ENCODE measurements at places on chromosomes 5 and 9.

DNA sequence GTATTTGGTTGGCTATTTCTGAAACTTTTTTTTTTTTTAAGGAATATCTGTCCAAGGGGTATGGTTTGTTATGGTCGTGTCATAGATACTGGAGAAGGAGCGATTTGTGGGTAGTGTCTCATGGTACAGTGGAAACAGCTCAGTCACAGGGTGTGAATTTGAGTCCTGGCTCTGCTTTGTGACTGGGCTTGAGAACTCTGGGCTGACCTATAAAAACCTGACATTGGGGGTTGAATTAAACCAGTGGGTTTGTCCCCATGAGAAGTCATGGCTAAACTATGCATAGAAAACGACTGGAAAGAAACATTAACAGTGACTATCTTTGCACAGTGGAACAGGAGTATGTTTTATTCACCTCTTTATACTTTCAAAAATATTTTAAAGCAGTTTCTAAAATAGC lies 54.7 kb downstream of the MACROH2A1 start:
- DNase-seq: no peak

GRCh38 chr5:111935835-111936234 lies 178.8 kb upstream of the NREP start:
- DNase-seq: no peak

DNA sequence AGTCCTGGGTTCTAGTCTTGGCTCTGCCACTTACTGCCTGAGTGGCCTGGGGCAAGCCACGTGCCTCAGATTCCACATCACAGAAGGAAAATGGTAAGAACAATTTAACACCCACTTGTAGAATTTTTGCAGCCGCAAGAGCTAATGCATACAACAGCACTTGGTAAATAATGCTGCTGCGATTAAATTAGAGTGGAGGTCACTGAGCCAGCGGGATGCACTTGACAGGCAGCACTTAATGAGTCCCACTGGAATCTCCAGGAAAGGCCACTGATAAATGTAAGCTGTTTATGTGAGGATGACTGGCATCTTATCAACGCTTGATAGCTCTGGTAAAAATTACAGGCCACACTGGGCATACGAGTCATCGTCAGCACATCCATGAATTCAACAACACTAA lies 59.4 kb upstream of the UBTD2 start:
- no peak for DNase-seq

GRCh38 chr5:102807878-102808502 lies 52.9 kb downstream of the PAM start:
- no peak for DNase-seq

GRCh38 chr5:87195104-87195591 lies 72.5 kb upstream of the RASA1 start:
- DNase-seq: no peak

DNA sequence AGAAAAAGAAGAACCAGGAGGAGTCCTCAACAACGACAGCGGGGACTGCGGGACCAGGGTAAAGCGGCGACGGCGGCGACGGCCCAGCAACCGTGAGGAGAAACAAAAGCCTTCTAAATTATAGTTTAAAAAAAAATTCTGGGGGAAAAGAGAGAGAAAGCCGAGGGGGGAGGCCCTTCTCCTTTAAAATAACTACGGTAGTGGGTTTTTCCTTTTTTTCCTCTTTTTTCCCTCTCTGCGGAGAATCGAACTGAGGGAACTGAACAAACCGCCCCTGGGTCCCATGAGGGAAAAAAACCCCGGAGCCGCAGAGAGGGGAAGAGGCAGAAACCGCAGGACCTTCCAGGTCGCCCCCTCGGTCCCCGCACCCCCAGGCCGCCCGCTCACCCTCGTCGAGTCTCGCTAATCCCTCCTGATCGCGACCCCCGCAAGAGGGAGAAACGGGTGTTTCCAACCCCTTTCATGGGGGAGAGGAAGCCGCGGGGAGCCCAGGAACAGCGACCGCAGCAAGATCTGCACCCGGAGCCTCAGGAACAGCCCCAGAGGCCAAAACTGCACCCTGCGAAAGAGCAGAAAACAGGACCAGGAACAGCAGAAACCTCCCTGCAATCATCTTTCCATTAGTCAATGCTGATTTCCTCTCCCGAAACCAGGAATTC lies 453 bp downstream of the CPEB4 start:
- no peak for DNase-seq

GRCh38 chr9:81871695-81872094 lies 56.5 kb upstream of the SPATA31D4 start:
- DNase-seq: no peak

GRCh38 chr5:16931334-16932110 lies 4.6 kb downstream of the MYO10 start:
- no peak for DNase-seq

DNA sequence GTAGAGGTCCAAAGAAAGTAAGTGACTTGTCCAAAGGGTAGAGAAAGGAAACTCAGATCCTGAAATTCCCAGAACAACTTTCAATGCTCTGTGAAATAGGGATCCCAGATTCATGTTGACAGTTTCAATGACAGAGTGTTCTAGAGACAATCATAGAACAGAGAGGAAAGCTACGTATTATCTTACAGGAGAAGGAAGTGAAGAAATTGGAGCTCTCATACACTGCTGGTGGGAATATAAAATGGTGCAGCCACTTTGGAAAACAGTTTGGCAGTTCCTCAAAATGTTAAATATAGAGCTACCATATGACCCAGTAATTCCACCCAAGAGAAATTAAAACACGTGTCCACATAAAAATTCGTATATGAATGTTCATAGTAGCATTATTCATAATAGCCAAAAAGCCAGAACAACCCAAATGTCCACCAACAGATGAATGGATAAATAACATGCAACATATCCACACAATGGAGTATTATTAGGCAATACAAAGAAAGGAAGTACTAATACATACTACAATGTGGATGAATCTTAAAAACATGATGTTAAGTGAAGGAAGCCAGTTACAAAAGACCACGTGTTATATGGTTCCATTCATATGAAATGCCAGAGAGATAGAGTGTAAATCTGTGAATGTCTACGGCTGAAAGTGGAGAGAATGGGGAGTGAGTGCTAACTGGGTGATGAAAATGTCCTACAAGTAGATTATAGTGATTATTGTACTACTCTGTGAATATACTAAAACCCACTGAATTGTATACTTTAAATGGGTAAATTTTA lies 197.1 kb downstream of the NTRK2 start:
- DNase-seq: no peak

- DNase-seq: no peak
Measured at GRCh38 chr9:89138463-89139390, 39.9 kb downstream of the SHC3 start.

- no peak for DNase-seq
Measured at GRCh38 chr5:135211791-135212190, 177.8 kb upstream of the PITX1 start.

GRCh38 chr9:110815361-110815760 lies 146.8 kb downstream of the MUSK start:
- DNase-seq: no peak

DNA sequence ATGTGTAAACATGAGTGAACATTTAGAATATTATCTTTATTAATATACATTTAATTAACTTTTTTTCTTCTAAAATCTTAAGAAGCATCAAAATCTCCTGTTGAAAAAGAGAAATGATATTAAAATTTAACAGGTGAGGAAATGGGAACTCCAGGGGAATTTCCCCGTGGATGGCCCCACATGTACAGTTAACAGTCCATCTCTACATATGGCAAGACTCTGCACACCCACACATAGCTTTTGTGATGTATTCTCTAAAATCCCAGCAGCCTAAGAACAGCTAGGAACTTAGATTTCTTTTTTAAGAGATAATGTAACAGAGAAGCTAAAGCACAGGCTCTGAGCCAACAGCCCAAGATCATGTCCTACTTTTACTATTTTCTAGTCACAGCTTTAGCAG lies 556.3 kb upstream of the RGMB start:
- DNase-seq: no peak

- no peak for DNase-seq
Measured at GRCh38 chr5:32598997-32599549, 13.7 kb downstream of the SUB1 start.

- no peak for DNase-seq
Measured at GRCh38 chr5:168552146-168552545, 23.0 kb downstream of the FBLL1 start.

- DNase-seq: no peak
Measured at GRCh38 chr5:5738797-5739489, 316.5 kb downstream of the ICE1 start.

GRCh38 chr5:142939884-142940283 lies 169.7 kb downstream of the ARHGAP26 start:
- DNase-seq: no peak

GRCh38 chr5:97751540-97751939 lies 568.5 kb upstream of the RIOK2 start:
- no peak for DNase-seq

GRCh38 chr5:74903165-74903787 lies 37.1 kb upstream of the FAM169A start:
- DNase-seq: no peak

DNA sequence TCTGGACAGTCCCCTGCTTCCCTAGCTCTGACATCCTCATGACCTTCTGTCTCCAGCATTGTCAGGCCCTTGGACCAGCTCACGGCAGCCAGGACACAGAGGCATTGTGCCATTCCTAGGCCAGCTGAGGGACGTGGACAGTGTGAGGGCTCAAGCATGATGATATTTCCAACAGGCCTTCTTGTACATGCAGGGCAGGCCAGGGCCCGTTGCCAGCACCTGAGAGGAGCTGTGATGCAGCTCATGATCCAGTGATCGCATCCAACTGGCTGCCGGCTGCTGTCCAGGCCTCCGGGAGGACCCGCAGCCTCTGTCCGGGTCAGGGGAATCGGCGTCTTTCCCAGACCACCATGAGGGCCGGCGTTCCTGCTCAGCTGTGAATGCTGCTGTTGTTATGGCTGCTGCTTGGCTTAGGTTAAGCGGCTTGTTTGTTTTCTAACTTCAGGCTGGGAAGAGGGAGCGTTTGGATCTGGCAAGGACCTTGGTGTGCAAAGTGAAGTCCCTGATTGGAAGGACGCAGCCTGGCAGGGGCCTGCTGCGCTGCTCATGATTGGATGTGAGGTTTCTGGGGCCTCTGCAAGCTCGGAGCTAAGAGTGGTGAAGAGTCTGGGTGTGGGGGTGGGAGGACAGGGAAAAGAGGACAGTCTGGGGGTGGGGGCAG lies 53.8 kb downstream of the PDZD2 start:
- DNase-seq: no peak

GRCh38 chr9:3848445-3849114 lies 322.8 kb upstream of the RFX3 start:
- no peak for DNase-seq

DNA sequence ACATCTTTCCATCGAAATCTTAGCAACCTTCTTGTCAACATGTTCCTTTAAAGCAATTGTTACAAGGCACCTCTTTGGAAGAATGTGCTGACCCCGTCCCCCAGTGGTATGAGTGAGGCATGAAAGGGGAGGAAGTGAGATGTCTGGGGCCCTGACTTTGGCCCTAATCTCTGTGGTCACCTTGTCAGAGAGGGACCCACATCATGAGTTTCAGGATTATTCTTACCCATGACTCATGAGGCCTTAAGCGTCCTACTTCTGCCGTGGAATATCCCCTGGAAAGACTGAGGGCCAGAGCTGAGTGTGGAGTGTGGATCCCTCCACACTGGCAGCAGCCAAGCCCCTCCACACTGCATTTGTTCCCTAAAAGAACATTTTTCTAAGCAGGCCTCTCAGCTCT lies 81.2 kb downstream of the FSTL4 start:
- no peak for DNase-seq

DNA sequence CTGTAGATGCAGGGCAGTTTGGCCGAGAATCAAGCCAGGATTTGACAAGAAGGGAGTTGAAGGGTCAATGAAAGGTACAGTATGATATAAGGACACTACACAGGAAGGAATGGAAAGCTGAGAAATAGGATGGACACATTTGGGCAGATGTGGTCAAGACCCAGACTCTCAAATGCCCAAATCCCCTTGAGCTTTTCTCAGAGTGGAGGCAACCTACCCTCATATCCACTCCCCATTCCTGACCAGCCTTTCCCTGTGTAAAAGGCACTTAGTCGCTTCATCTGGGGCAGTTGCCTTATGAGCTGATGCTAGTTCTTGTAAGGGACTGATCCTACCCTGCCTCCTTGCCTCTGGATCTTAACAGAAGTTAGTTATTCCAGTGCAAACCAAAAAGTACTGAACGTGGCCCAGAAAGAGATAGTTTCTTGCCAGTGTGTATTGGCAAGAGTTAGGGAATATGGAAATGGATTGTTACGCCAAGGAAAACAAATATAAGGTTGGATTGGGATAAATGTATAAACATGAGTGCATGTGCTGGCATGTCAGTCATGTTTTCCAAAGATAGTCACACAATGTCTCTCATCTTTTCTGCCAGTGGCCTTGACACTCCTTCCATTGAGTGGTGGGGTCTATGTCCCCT lies 4.1 kb upstream of the MCCC2 start:
- DNase-seq: no peak

DNA sequence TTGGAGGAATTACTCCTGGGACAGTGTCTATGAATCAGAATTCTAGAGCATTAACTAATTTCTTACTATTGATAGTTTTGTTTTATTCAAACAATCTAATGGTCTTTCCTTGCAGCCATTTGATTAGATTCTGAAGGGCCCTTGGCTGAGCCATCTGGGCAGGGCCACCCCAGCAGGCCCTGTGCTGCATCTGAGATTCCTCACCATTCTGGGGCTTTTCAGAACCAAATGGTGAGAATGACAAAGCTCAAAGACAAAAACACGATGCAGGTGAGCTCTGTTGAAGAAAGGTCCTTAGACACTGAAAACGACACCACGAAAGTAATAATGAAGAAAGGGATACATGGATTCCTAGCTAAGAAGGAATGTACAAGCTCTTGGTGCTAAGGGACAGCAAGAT lies 321.0 kb upstream of the IRX4 start:
- DNase-seq: no peak

DNA sequence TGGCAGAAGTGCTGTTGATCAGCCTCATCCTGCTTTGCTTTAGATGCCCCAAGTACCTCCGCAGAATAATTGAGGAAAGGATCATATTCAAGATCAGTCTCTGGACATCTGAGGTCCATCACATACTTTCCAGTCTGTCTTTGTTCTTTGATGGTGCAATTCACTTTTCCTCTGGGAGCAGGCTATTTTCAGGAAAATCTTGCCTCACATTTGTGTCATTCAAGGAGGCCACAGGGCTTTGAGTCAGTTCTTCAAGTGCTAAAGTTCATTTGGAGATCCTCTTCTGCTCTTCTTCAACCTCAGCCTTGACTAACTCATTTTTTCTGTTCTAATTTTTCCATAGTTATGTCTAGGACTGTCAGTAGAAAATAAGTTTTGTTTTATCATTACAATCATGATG lies 18.6 kb downstream of the EQTN start:
- no peak for DNase-seq

- no peak for DNase-seq
Measured at GRCh38 chr9:108258640-108259039, 597.1 kb downstream of the ACTL7B start.

DNA sequence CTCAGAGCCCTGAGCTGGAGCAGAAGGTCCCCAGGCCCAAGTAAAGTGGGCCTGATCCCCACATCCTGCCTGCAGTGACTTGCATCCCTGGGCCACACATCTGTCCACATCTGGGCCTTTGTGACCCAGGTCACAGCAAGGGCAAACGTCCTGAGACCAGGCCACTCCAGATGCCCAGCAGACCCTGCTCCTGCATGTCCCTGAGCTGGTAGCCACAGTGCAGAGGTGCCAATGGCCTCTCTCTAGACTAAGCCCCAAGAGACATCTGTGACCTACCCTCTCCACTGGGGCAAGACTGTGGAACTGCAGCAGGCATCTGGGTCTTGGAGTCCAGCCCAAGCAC lies 2.5 kb downstream of the FLT4 start:
- DNase-seq: no peak

All from stimulated activated CD4-positive, alpha-beta T cell treated with anti-CD3 and anti-CD28 coated beads, Interleukin-1b, Interleukin-23, amount 100 ng/mL, for 1 hour (primary cell).